H9 (cell line): ENCODE measurements at places on chromosomes 11 and 22. TPM values are rescaled to one million over a fixed set of nuclear protein-coding genes. Genes with fewer than 3 reads are reported as not detected.

DNA sequence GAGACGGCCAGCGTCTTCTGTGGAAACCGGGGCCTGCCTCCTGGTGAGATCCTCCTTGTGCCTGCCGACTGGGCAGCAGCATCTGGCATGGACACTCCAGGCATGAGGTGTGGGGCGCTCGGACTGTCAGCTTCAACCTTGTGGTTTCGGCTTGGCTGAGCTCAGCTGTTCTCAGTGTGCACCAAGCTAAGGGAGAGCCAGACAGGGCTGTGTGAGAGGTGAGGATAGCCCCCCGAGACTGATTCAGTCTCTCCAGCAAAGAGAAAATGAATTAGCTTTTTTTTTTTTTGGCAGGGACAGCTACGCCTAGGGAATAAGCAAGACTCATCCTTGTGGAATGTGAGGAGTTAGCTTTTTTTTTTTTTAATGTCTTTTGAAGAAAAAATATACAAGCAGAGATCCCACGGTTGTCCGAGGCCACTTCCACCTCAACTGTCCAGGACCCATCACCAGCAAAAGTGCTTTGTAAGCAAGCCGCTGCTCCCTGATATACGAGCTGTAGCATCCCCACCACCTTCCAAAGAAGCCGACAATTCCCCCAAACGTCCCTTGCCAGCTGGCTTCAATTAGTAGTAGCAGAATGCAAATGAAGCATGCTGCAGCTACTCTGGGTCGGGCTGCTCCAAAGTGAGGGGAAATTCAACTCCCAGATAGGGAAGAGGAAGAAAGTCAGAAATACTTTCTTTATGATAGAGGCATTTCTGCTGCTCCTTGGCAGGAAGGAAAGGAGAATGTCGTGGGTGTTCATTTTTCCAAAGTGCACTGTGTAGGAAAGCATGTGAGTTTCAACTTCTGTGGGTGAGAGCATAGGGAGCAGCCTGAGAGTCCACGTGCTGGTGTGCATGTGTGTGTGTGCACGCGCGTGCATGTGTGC is 9.7 kb upstream of the THY1 start:
- H3K27me3 ChIP-seq, result no peaks in the 10 kb centered on the region
- peaks cover 3% of the 10 kb centered on the region; the same call in 1 of the 3 replicates for H3K36me3 ChIP-seq
- no peak overlapping the region for H3K4me3 ChIP-seq
- no peak for DNase-seq
- peaks cover 5% of the 10 kb centered on the region for H3K4me1 ChIP-seq

- no peaks in the 10 kb centered on the region for H3K27me3 ChIP-seq
- no peak overlapping the region for H3K27ac ChIP-seq
- H3K4me3 ChIP-seq, result no peak overlapping the region
These were observed 19.9 kb downstream of the ANO1 start for GRCh38 chr11:70097783-70098563.

DNA sequence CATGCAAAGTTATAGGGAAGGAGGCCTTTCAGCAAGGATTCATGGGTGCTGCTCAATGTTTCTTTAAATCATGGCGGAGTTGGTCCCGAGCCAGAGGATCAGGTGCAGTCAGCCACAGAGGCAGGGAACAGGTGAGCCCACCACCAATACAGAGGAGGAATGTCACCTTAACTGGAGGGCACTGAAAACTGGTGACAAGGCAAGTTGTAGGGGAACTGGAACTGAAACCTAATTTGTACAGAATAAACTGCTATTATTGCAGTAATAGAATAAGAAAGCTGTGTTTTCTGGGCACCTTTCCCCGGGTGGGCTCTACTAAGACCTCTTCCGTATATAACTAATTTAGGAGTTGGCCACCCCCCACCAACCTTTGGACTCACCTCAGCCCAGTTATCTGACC is 296.0 kb upstream of the NARS2 start:
- H3K36me3 ChIP-seq, result no peaks in the 10 kb centered on the region
- H3K4me1 ChIP-seq, result peaks cover 18% of the 10 kb centered on the region
- H3K4me3 ChIP-seq, result no peak overlapping the region
- H3K27ac ChIP-seq, result no peak overlapping the region
- H3K27me3 ChIP-seq, result no peaks in the 10 kb centered on the region

GRCh38 chr11:71209181-71209580 is 43.2 kb downstream of the SHANK2 start:
- DNase-seq, result no peak
- H3K27ac ChIP-seq, result no peak overlapping the region
- H3K4me3 ChIP-seq, result no peak overlapping the region
- peaks cover 9% of the 10 kb centered on the region for H3K36me3 ChIP-seq
- H3K27me3 ChIP-seq, result no peaks in the 10 kb centered on the region

GRCh38 chr22:38246692-38247091 is 26.1 kb downstream of the TMEM184B start:
- no peaks in the 10 kb centered on the region for H3K4me1 ChIP-seq
- no peak overlapping the region for H3K27ac ChIP-seq
- peaks cover 21% of the 10 kb centered on the region for H3K36me3 ChIP-seq
- H3K27me3 ChIP-seq, result no peaks in the 10 kb centered on the region
- H3K4me3 ChIP-seq, result no peak overlapping the region

DNA sequence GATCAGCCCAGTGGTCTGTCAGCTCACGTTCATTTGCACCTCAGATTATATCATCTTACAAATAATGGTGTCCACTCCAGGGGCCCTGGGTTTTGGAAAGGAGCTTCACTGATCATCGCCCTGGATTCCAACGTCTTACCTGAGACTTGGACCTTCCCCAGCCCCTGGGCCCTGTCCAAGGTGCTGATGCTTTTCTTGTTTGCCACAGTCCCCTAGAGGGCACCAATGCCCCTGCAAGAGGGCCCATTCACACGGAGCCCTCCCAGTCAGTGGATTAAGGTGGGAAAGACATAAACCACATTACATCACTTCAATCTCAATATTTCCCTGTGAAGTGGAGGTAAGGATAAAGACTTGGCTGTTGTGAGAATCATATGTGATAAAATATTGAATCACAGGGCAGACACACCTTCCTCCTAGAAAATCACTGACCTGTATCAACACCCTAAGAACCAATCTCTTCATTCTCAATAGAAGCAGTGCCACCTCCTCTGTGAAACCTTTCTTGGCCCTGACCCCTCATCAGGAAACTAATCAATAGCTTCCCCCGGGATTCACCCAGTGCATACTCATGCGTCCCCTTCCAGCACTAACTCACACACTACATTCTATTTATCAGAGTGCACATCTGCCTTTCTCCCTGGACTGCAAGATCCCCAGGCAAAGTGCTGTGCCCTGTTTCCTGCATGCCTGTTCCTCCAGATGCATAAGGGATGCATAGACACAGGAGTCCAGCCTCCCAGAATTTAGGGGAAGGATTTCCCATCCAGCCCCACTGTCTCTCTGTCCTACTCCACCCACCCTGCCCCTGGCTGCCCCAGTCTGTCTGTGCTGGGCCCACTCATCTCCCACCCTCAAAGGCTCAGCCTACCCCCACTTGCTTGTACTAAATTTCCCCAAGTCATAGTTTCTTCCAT is 167.0 kb downstream of the BUD13 start:
- no peaks in the 10 kb centered on the region for H3K36me3 ChIP-seq
- H3K4me3 ChIP-seq, result no peak overlapping the region
- H3K27me3 ChIP-seq, result no peaks in the 10 kb centered on the region
- H3K4me1 ChIP-seq, result no peaks in the 10 kb centered on the region

- no peak for DNase-seq
- no peaks in the 10 kb centered on the region for H3K4me1 ChIP-seq
These were observed 15.9 kb downstream of the KCNQ1 start for GRCh38 chr11:2460540-2461252.

Gene TMPRSS4
- total RNA-seq, result not detected in 2 replicates

DNA sequence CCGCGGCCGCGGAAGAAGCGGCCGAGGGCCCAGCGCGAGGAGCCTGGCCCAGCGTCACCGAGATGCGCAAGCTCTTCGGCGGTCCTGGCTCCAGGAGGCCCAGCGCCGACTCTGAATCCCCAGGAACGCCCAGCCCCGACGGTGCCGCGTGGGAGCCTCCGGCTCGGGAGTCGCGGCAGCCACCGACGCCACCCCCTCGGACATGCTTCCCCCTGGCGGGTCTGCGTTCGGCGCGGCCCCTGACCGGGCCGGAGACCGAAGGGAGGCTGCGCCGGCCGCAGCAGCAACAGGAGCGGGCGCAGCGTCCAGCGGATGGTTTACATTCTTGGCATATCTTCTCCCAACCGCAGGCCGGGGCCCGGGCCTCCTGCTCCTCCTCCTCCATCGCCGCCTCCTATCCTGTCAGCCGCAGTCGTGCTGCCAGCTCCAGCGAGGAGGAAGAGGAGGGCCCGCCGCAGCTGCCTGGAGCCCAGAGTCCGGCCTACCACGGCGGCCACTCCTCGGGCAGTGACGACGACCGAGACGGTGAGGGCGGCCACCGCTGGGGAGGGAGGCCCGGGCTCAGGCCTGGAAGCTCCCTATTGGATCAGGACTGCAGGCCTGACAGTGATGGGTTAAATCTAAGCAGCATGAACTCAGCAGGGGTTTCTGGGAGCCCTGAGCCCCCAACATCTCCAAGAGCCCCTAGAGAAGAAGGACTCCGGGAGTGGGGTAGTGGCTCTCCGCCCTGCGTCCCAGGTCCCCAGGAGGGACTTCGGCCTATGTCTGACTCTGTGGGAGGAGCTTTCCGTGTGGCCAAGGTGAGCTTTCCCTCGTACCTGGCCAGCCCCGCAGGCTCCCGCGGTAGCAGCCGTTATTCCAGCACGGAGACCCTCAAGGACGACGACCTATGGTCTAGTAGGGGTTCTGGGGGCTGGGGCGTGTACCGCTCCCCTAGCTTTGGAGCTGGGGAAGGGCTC is 1.2 kb downstream of the ARHGEF17 start:
- peak; percentile 90 for DNase-seq
- H3K27ac ChIP-seq, result no peak overlapping the region
- H3K4me3 ChIP-seq, result peak overlapping the region; percentile 50
- H3K27me3 ChIP-seq, result peaks cover 4% of the 10 kb centered on the region; the same call in 1 of the 2 replicates
- no peaks in the 10 kb centered on the region for H3K4me1 ChIP-seq
- no peaks in the 10 kb centered on the region for H3K36me3 ChIP-seq

Gene OR51M1
- total RNA-seq, result not detected in 2 replicates

- no peak for DNase-seq
- no peaks in the 10 kb centered on the region for H3K27me3 ChIP-seq
- 0 out of 2 replicates have a peak, but pooled peaks cover 6% of the 10 kb centered on the region for H3K4me1 ChIP-seq
- H3K27ac ChIP-seq, result no peak overlapping the region
- no peak overlapping the region for H3K4me3 ChIP-seq
- H3K36me3 ChIP-seq, result no peaks in the 10 kb centered on the region; the same call in 2 of the 3 replicates
These were observed 2.3 kb upstream of the TCN2 start for GRCh38 chr22:30604723-30605122.

Gene RAB39A
- 9.2 and 9.7 TPM in 2 replicates for total RNA-seq

DNA sequence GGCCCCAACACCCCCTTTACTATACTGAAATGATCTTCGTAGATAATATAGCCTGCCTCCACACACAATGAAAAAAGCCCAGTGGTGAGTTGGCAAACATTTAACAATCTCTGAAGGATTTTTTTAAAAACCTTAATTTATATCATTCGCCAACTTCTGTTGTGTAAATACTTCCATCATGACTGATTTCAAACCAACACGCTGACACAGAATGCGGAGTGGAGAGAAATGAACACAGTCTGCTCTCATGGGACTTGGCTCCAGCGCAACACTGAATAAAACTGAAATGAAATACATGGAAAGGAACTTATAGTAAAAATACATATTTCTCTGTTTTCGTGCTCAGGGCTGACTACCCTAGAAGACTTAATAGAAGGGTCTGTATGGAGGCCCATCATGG is 61.3 kb upstream of the WNT11 start:
- H3K36me3 ChIP-seq, result no peaks in the 10 kb centered on the region
- DNase-seq, result no peak
- no peaks in the 10 kb centered on the region for H3K27me3 ChIP-seq
- no peaks in the 10 kb centered on the region for H3K4me1 ChIP-seq
- H3K4me3 ChIP-seq, result no peak overlapping the region

- no peak for DNase-seq
- H3K27me3 ChIP-seq, result no peaks in the 10 kb centered on the region
- H3K4me3 ChIP-seq, result no peak overlapping the region
- H3K4me1 ChIP-seq, result no peaks in the 10 kb centered on the region
These were observed 30.0 kb downstream of the NAT10 start for GRCh38 chr11:34135439-34135838.

Gene LRRC75B
- total RNA-seq, result 16.4 and 18.1 TPM in 2 replicates

Gene PSMA1
- 167 and 176 TPM in 2 replicates for total RNA-seq

- H3K4me3 ChIP-seq, result no peak overlapping the region
- no peaks in the 10 kb centered on the region for H3K27me3 ChIP-seq
- no peaks in the 10 kb centered on the region for H3K4me1 ChIP-seq
- no peak overlapping the region for H3K27ac ChIP-seq
These were observed 104.7 kb upstream of the CARD18 start for GRCh38 chr11:105244160-105244825.

DNA sequence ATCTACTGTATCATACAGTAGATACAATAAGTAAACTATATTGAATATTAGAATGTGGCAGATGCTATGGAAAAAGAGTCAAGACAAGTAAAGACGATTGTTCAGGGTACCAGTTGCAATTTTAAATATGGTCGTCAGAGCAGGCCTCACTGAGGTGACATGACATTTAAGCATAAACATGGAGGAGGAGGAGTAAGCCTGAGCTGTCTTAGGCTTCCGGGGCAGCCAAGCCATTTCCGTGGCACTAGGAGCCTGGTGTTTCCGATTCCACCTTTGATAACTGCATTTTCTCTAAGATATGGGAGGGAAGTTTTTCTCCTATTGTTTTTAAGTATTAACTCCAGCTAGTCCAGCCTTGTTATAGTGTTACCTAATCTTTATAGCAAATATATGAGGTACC is 14.5 kb downstream of the PIK3IP1 start:
- no peak overlapping the region for H3K27ac ChIP-seq
- H3K27me3 ChIP-seq, result no peaks in the 10 kb centered on the region
- DNase-seq, result no peak
- peaks cover 66% of the 10 kb centered on the region for H3K36me3 ChIP-seq
- no peak overlapping the region for H3K4me3 ChIP-seq

DNA sequence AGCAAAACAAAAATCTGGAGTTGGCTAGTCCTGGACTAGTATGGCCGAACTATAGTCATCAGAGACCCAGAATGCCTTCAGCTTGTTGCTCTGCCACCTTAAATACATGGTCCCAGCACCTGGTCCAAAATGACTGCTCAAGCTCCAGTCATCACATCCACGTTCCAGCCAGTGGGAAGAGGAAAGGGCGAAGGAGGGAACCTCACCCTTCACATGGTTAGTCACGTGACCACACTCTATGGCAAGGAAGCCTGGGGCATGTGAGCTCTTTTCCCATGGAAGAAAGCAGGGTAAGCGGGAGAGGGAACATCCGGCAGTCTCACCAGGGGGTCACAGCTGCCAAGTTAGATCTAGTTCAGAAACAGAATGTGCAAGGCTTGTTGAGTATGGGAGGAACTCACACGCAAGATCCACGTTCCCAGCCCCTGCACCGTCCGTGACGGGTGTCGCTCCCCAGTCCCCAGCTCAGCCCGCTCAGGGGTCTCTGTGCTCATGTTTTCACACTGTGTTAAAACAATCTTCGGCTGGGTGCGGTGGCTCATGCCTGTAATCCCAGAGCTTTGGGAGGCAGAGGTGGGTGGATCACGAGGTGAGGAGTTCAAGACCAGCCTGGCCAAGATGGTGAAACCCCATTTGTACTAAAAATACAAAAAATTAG is 1.9 kb upstream of the ANO9 start:
- no peak overlapping the region for H3K4me3 ChIP-seq
- H3K27me3 ChIP-seq, result no peaks in the 10 kb centered on the region
- no peak for DNase-seq
- no peaks in the 10 kb centered on the region for H3K36me3 ChIP-seq

- H3K36me3 ChIP-seq, result no peaks in the 10 kb centered on the region
- H3K4me1 ChIP-seq, result no peaks in the 10 kb centered on the region
- DNase-seq, result no peak
- peaks cover 3% of the 10 kb centered on the region; the same call in 1 of the 2 replicates for H3K27me3 ChIP-seq
- H3K27ac ChIP-seq, result no peak overlapping the region
These were observed 1.1 kb upstream of the PPFIBP2 start for GRCh38 chr11:7512525-7513233.

Gene RIMBP3C
- total RNA-seq, result 0.22 and 0.44 TPM in 2 replicates
